ENCODE measurements at places on chromosomes 4 and X.

DNA sequence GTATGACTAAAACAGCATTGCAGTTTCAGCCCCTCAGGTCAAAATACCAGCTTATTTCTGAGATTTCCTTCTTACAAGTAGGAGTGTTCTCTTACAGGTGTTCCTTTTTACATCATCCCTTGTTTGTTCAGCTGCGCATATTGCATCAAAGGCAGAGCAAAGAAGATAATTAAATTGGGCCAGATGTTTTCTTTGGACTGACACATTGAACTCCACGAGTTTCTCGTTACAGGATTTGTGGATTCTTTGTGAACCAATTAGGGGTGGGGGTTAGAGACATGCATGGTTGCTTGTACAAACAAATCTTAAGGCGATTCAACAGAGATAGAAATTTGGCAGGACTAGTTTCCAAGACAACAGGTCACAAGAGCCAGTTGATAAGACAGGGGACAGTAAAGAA, 95.7 kb downstream of the SPANXN4 start:
- DNase-seq, result no peak

DNA sequence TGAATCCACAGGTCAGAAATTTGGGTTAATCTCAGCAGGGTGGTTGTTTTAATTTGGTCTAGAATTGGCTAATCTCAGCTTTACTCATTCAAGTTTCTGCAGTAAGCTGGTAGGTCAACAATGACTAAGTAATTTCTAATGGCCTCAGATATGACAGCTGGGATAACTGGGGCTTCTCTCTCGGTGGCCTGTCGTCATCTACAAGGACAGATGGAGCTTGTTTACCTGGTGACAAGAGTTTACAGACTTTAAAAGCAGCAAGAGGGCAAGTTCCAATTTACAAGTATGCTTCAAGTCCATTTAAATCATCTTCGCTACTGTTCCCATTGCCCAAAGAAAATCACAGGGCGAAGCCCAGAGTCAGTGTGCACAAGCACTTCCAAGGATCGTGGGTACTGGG, 453.9 kb downstream of the PDHA2 start:
- DNase-seq, result no peak

DNA sequence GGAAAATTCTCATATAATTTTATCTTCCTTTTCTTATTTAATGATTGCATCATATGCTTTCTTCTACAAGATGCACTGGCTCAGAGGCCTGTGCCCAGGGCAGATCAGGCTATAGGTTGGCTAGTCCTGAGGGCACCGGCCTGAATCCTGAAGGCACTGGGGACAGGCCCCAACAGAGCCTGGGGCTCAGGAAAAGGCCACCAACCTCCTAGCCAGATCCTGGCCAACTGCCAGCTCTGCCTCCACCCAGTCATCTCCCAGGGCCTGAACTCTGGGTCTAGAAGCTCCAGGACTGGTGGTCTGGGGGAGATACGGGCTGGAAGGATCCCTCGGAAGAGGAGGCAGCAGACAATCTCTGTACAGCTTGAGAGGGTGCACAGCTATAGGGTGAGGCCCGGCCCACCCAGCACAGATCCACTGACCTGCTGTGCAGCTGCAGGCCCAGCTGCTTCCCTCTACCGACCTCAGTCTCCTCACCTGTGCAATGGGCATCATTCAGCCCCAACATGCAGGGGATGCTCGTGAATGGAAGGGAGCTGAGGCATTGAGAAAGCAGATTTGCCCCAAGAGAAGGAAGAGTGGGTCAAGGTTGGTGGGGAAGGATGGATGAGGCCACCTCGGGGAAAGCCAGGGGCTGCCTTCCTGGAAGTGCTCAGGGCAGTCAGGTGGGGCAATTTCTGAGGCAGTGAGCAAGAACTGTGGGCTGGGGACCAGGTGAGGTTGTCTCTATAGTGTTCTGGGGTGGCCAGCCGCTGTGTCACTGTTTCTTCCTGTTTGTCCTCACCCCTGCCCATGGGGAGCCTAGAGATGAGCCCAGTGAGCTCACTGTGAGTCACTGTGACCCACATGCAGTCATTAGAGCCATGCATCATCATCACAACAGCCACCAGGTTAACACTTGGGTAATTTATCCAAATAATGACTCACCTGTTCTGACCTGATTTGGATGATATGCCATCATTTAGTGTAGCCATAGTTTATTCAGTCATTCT, 22.4 kb upstream of the XAGE2 start:
- DNase-seq, result peak; percentile 4

DNA sequence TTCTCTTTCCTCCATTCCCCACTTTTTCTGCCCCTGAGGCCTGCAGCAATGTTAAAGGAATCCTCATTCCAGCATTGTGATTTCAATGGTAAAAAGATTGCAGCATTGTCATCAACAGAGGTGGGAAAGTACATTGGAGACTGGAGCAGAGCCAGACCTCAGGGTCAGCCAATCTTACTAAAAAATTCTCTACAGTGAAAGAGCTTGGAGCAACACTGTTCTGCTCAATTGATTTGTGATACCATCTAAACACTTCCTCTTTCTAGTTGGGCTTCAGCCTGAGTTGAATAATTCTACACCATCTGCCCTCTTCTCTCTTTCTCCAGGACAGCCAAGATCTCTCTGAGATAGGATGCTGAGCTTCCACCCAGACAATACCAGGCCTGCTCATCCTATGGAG, 176.5 kb downstream of the AR start:
- peak; percentile 21 for DNase-seq

GRCh38 chr4:5712517-5712916, 1.5 kb downstream of the EVC start:
- no peak for DNase-seq

GRCh38 chr4:114964026-114964425, 149.4 kb downstream of the NDST4 start:
- no peak for DNase-seq

DNA sequence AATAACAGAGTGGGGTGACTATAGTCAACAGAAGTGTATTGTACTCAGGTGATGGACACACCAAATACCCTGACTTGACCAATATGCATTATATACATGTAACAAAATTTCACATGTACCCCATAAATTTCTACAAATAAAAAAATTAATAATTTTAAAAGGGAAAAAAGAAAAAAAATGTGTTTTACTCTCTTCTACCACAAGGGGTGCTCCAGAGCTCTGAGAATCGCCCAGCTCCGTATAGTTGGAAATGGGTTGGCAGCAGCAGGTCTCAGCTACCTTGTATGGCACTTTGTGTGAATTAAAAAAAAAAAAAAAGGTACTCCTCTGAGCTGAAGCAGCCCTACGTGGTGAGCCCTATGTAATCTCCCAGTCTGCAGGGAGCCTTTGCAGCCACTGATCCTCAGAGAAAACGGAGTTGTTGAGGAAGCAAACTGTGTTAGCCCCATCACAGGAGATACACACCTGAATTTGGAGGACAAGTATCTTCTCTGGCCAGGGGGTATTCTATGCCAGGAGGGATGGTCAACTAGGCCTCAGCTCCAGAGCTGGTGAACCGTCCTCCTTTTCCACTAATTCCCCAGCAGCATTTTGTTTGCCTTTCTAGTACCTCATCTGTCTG, 17.2 kb upstream of the POLA1 start:
- DNase-seq, result peak; percentile 8

DNA sequence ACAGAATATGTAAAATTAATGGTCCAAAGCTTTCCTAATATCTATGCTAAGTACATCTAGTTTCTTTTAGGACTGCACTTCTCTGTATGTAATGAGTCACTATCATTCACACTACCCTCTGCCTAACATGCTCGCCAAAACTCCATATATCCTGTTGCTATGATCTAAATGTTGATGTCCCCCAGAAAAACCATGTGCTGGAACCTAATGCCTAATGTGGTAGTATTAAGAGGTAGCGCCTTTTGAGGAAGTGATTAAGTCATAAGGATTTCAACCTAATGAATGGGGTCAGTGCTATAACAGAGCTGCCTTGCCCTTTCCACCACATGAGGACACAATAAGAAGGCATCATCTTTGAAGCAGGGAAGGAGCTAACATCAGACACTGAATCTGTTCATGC, 34.9 kb upstream of the NFKB1 start:
- peak; percentile 71 for DNase-seq

DNA sequence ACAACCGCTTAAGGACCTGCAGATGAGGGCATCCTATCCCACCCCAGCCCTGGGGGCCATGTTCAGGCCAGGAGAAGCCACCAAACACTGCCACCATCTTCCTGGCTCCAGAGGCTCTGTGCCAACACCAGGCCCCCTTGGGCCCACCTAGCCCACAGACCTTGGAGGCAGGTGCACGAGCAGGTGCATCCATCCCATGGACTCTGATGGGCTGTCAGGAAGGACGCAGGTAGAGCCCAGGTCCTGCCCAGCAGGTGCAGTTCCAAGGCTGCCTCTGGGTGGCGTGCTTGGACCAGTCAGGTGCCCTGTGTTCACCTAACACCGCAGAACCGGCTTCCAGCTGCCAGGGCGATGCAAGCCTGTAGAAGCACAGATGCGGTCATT, 22.8 kb upstream of the PDE6B start:
- DNase-seq, result peak; percentile 46

DNA sequence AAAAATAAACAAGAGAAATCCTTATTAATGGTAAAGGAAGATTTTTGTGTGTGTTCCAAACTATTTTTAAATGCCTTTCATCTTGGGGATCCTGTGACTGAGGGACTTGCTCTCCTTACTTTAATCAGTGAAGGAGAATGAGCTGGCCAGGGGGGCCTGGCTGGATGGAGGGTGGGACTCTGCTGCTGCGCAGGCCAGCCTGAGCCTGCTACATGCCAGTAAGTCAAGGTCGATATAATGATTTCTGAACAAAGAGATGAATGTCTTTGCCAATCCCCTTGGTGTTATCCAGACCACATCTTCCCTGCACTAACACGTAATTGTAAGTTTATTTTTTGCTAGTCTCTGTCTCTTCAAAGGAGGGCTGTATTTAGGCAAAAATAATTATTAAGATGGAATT, 1679.2 kb upstream of the TENM3 start:
- DNase-seq, result no peak

- no peak for DNase-seq
These were observed 363.4 kb downstream of the DMD start for GRCh38 chrX:32847921-32848320.

- no peak for DNase-seq
These were observed 41.6 kb upstream of the EDA2R start for GRCh38 chrX:66680451-66680850.

- DNase-seq, result no peak
These were observed 161.6 kb downstream of the IL15 start for GRCh38 chr4:141797966-141798365.

- no peak for DNase-seq
These were observed 49.7 kb upstream of the TMEM154 start for GRCh38 chr4:152729466-152729865.

DNA sequence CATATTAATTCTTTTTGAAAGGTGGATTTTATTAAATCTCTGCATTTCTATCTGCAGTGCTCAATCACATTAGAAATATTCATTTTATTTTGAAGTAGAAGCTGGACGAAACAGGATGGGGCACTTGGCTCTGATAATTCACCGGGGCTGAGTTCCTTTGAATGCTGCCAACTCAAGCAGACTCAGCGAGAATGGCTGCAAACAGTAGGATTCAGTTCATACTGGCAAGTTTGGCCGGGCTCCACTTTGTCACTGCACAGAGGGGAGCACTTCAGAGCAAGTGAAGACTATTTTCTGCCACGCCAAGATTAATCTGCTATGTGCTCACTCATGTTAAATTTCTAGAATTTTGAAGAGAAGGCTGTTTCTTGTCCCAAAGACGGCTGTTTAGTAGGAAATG, 30.7 kb upstream of the KLHL8 start:
- DNase-seq, result no peak

DNA sequence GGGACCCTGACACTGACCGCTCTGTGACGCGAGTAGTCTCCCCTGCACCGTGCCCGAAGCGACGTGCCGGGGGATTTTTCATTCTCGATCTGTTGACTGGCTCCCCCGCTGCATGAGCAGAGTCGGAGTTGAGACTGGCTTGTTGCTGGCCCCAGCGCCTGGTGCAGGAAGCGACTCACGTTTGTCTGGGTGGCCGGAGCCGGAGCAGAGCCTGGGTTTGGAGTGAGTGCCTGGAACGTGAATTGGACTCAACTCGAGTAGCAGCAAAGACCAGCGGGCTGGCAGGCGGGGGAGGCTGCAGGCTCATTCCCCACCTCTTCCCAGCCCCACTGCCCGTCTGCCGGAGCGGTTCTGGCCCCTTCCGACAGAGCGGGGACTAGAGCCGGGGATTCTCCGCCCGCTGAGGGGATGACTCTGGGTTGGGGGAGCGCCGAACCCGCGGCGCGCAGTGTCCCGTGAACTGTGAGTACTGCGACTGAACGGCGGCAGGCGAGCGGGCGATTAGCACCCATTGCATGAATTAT, 554 bp downstream of the PCDH7 start:
- DNase-seq, result no peak

DNA sequence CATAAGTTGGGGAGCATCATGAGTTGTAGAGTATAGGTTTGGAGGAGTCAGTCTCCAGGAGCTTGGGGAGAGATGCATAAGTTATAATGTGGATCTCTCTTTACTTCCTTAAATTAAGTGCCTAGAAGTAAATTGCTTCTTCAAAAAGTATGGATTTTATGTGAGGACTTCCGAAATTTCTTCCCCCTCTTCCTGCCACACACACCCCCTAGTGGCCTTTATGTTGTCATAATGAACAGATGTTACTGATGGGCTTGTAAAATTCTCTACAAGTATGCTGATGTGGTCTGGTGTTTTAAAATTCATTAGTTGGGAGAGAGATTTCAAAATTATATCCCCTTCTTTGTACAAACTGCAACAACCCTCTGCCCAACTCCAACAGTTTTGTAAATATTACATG, 2.3 kb upstream of the METTL14 start:
- peak; percentile 61 for DNase-seq

GRCh38 chrX:103565197-103565596, 20.1 kb upstream of the TCEAL4 start:
- DNase-seq, result no peak

All from suppressor macrophage (primary cell).